Activated naive CD8-positive, alpha-beta T cell treated with anti-CD3 and anti-CD28 coated beads for 36 hours (primary cell): ENCODE measurements at places on chromosomes 4 and X.

DNA sequence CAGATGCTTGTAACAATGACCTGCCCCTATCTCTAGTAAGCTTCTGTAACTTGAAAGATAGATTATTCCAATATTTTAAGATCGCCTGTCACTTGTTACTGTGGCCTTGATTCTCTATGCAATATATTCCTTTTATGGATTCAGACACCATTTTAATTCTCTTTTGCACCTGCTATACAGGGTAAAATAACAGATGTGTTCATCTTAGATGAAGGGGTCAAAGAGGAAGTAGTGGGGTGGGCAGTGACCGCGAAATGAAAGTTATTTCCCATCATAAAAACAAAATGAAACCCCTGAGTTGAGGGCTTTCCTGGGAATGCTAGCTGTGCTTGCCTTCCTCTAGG lies 175.9 kb downstream of the TSPAN5 start:
- no peak for DNase-seq

- DNase-seq = peak; percentile 34
Observed at GRCh38 chrX:23773601-23774175, 9.3 kb upstream of the SAT1 start.

DNA sequence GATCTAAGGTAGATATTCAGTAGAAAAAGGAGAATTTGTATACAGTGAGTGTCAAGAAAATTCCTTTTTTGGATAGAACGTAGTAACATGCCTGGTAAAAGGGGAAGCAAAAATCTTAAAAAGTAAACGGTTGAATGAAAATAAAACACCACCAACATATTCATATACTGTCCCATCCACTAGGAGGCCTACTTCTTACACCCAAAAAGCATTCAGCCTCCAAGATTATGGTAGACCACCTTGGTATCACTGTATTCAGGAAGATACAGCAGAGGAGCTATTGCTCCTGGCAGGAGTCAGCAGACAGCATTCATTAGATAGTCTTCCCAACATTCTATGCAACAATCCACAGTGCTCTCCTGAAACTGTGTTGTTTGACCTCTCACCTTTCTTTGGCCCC lies 274.6 kb upstream of the MAGEB2 start:
- no peak for DNase-seq

DNA sequence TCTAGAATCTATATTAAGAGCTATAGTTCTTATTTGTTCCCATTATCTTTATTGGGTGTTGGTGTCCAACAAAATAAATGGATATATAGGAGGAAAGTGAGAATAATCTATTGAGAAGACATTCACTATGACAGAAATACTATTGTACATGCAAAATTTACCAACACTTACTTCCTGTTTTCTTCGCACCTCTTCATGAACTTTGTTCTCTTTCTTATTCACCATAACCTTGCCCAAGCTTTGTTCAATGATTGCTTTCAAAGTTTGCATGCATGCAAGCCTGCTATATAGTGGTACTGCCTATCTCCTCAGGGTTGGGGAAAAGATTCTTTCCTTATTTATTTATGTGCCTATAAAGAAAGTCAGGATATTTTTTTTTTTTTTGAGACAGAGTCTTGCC lies 176.4 kb upstream of the JADE1 start:
- DNase-seq = no peak

- DNase-seq = no peak
Observed at GRCh38 chr4:7398104-7398423, 36.7 kb downstream of the PSAPL1 start.

- DNase-seq = no peak
Observed at GRCh38 chr4:34323549-34324320, 1920.6 kb downstream of the ARAP2 start.

- no peak for DNase-seq
Observed at GRCh38 chr4:148874331-148874730, 432.1 kb upstream of the NR3C2 start.

- no peak for DNase-seq
Observed at GRCh38 chrX:13216139-13216538, 103.7 kb downstream of the ATXN3L start.

DNA sequence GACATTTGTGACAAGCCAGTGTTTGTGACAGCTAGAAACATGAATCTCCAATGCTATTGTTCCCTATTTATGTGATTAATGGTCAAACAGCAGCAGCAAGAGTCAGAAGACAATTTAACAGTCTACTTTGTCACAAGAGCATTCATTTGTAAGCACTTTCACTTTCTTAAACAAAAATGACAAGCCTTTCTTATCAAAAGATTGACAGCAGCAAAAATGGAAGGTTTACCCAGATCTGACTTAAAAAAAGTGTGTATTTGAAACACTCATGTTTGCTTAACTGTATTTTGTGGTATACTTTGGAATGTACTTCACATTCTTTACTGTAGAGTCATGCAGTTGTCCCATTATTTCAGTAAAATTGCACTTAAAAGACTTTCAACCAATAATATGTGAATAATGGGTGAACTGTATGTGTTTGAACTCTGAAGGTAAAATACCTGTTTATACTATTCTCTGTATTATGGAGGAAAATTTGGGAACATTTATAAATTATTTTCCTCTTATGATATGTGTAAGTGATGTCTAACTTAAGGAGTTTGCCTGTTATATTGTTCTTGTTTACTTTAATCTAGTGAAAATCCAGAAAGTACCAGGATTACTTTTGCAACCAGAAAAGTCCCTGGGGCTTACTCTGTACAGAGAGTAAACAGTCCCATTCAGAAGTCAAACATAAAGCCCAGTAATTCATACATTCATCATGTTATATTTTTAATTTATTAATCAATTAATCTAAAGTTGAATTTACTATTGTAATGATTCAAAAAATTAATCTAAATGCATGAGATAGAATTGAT lies 314.9 kb upstream of the TRAM1L1 start:
- DNase-seq = no peak

- no peak for DNase-seq
Observed at GRCh38 chr4:33160126-33160525, 2440.0 kb downstream of the PCDH7 start.

GRCh38 chr4:18980516-18981233 lies 959.1 kb upstream of the LCORL start:
- no peak for DNase-seq

GRCh38 chr4:8821151-8821950 lies 50.3 kb downstream of the HMX1 start:
- DNase-seq = no peak

DNA sequence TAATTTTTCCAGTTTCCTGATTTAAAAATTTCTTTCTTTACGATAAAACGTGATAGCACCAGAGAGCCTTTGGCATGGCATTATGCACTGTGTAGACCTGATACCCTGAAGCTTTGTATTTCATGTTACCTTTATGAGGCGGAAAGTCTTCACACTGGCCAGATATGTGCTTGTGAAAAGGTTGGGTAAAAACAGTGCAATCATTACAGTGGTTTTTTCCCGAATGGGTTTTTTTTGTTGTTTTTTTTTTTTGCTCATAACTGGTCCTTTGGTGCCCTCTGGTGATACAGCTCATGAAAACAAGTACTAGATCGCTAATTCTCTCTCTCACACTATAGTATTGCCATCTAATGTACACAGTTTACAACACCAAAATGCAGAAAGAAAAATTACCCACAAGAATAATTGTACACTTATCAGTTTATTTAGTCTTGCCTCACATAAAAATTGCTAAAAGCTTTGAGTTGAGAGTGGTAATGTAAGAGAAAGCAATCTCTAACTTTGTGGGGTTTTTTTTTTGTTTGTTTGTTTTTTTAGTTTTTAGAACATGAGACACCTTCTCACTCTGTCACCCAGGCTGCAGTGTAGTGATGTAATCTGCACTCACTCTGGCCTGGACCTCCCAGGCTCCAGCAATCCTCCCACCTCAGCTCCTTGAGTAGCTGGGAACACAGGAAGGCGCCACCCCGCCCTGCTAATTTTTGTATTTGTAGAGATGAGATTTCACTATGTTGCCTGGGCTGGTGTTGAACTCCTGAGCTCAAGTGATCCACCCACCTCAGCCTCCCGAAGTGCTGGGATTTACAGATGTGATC lies 21.3 kb downstream of the SPCS3 start:
- DNase-seq = peak; percentile 3
